Thymus (tissue), 14 donors: ENCODE measurements at places on chromosomes 6 and 20. TPM values are rescaled to one million over a fixed set of nuclear protein-coding genes. Genes with fewer than 3 reads are reported as not detected.
A peak's percentile ranks its signal among the peaks of the same experiment; 100 is the strongest.

- DNase-seq = no peak
These were observed 95.4 kb upstream of the DEFB112 start for GRCh38 chr6:50145125-50145524.

The SCRT2 gene
- under 0.01 TPM for polyA plus RNA-seq

DNA sequence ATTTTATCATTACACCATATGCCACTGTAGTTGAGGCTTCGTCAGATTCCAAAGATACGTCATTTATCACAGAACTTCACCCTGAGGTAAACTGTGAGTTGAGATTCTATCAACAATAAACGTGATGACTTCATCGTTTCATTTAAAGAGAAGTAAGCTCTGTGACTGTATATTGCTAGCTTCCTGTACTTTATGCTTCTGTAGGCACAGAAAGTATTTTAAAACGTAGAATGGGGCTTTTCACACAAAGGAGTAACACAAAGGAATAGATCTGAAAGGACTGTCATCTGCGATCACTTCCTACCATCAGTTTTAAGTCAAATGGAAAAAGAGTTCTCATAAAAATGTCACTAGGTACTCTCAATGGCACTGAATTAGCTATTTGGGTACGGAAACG, 234.4 kb upstream of the MCHR2 start:
- no peak for DNase-seq

- no peak for DNase-seq
These were observed 512.9 kb downstream of the UTRN start for GRCh38 chr6:144797881-144798589.

DNA sequence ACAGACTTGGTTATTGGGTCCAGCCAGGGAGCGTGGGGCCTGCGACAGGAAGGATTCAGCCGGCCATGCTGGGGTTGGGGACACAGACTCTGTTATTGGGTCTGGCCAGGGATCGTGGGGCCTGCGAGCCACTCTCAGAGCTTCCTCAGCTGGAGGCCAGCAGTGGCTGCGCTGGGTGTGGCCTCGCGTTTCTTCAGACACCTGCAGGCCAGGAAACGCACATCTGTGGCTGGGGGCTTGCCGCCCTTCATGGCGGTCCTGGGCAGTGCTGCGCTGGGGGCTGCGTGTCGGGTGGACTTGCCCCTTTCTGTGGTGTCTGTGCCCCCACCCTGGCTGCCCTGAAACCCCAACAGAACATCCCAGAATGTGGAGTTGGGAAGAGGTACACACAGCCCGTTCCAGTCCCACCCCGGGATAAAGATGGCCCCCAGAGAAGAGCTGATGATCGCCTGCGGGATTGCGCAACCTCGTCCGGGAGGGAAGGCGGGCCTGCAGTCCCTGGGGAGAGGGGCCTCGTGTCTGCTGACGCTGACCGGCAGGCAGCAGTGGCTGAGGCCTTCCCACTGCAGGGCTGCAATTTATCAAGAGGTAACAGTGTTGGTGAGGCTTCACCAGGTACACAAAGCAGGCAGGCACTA, 16.9 kb upstream of the MTG2 start:
- no peak for DNase-seq

The C6orf58 gene
- 0.25 TPM for polyA plus RNA-seq

The OR12D3 gene
- not detected for polyA plus RNA-seq

DNA sequence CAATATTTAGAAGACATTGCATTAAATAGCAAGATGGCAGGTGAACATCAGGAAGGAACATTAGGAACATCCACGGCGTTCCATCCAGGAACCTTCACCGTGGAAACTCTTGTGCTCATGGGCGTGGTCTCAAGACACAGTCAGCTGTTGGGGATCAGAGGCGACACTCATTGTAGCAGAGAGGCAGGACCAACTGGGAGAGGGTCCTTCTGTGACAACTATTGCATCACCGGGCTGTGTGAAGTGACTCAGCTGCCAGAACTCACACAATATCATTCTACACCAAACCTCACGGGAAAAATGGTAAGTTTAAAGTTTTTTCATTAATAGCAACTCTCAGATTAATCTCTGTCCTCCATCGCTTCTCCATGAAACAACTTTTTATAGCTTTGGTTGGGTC, 334.8 kb upstream of the SULF2 start:
- DNase-seq = no peak

DNA sequence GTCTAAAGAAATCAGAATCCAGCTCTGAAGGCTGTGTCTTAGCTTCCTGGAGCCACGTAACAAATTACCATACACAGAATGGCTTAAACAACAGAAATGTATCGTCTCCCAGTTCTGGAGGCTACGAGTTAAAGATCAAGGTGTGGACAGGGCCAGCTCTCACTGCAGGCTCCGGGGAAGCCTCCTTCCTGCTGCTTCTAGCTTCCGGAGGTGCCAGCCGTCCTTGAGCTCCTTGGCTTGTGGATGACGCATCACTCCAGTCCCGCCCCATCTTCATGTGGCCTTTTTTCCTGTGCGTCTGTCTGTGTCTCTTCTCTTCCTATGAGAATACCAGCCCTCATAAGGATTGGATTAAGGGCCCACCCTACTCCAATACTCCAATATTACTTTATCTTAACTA, 319.1 kb upstream of the QKI start:
- DNase-seq = no peak

The KCNK5 gene
- 2.6 TPM for polyA plus RNA-seq

- DNase-seq = no peak
These were observed 379.3 kb downstream of the MAFB start for GRCh38 chr20:40309731-40310130.

DNA sequence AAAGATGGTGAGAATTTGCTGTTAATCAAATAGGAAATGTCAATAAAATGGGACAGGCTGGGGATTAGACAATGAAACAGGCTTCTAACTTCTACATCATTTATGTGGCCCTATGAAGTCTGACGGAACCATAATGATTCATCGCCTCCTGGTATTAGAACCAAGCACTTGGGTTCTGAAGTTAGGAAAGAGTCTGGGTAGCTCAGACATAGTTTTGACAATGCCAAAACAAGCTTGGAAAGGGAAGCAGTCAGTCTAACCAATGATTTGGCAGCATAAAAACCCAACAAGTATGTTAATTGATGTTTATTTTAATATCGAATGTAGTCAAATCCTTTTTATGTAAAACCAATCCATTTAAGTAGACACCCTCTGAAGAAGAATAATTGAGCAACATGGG, 160.8 kb upstream of the RSPO3 start:
- DNase-seq = no peak

- no peak for DNase-seq
These were observed 444.4 kb downstream of the UTRN start for GRCh38 chr6:144729502-144729901.

- DNase-seq = no peak
These were observed 24.6 kb downstream of the MLIP start for GRCh38 chr6:54135665-54136369.

- peak; percentile 57 for DNase-seq
These were observed 11.5 kb upstream of the ZNF133 start for GRCh38 chr20:18276821-18277220.

The PGC gene
- 0.73 TPM for polyA plus RNA-seq
